Fibroblast of the aortic adventitia (primary cell): ENCODE measurements at places on chromosomes 3 and 15.

DNA sequence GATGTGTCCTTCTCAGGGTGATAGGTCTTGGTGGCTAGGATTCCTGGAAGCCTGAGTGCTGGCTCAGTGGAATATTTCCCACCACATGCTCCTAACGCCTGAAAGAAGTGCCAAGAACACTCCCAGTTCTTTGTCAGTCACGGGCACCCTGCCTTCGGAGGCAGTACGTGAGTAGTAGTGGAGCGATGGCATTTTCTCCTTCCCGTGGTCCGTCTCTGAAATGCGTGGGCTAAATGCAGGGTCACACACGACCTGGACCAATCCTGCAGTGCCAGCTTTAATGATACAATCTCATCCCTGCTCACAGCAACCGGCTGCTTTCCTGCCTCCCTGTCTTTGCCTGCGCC is 14.5 kb downstream of the H1-8 start:
- DNase-seq: peak; percentile 44

DNA sequence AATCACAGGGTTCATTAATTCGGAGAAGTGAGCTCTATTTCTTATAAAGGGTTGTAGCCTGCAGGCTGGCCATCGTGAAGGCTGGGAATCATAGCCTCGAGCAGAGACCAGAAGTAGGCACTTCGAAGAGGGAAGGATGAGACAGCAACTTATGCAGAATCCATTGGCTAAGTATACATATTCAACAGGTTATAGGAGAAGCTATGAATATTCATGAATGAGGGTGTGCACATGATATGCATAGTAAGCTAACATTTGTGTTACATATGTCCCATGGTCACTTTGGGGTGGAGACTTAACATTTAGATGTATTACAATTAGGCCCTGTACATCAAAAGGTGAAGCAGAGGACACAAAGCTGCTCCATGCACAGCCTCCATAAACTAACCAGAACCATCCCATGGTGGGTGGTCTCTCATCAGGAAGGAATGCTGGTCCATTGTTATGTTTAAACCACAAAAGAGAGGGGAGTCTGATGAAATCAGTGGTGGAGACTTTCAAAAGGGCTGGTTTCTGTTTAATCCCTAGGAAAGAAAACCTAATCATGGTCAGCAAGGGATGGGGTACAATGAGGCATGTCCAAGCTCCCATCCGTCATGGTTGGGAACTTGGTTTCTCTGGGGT is 80.8 kb upstream of the FHIT start:
- DNase-seq: no peak

DNA sequence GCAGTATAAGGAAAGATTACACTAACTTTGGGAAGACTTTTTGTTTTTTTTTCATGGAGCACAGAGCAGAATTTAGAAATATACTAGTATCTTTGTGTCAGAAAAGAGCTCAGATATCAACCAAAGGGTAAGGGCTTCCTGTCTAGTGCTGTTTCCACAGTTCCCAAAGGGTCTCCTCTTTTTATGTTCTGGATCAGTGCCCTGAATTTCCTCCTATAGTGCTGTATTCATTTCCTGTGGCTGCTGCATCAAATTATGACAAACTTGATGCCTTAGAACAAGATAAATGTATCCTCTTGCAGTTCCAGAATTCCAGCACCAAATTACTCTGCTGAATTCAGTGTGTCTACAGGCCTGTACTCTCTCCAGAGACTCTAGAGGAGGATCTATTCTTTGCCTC is 219.8 kb upstream of the THRB start:
- no peak for DNase-seq

DNA sequence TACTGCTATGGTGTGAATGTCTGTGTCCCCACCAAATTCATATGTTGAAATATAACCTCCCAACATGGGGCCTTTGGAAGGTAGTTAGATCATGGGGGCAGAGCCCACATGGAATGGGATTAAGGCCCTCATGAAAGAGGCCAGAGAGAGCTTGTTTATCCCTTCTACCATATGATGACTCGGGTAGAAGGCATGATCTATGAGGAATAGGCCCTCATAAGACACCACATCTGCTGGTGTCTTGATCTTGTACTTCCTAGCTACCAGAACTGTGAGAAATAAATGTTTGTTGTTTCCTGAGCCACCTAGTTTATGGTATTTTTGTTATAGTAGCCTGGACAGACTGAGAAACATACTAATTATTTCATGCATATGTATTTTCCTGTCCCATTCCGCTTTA is 51.9 kb downstream of the WWTR1 start:
- DNase-seq: peak; percentile 63

GRCh38 chr3:166481340-166481739 is 644.1 kb upstream of the BCHE start:
- no peak for DNase-seq

- no peak for DNase-seq
Measured at GRCh38 chr3:96754128-96754527, 60.3 kb upstream of the EPHA6 start.

DNA sequence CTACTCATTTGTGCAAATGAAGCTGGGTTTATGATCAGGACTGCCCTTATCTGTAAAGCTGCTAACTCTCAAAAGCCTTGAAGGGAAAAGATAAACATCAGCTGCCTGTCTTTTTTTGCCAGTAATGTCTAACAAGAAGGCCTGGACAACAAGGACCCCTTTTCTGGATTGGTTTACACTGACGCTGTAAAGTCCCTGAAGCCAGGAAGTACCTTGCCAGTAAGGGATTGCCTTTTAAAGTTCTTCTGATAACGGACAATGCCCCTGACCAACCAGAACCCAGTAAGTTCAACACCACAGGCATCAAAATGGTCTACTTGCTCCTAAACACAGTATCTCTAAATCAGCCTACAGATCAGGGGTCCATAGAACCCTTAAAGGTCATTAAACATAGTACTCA is 178.0 kb downstream of the PCCB start:
- DNase-seq: peak; percentile 2

GRCh38 chr15:39581793-39582285 is 960 bp downstream of the THBS1 start:
- DNase-seq: peak; percentile 60

- no peak for DNase-seq
Measured at GRCh38 chr3:134618478-134619300, 32.1 kb downstream of the KY start.

DNA sequence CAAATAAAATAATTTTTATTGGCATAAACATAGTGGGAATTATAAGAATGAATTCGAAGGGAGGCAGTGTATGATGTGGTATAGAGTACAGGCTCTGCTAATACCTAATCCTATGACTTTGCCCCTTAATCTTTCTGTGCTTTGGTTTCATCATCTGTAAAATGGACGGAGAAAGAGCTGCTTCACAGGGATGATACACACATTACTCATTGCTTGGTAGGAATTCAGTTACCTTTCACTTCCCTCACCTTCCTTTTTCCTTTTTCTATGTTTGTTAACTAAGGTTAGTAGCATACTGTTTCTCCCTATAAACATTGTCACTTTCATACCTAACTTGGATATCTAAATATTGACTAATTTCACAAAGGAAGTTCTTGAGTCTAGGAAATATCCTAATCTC is 36.2 kb downstream of the LEKR1 start:
- DNase-seq: no peak

- DNase-seq: no peak
Measured at GRCh38 chr3:94568041-94568440, 505.2 kb downstream of the NSUN3 start.

DNA sequence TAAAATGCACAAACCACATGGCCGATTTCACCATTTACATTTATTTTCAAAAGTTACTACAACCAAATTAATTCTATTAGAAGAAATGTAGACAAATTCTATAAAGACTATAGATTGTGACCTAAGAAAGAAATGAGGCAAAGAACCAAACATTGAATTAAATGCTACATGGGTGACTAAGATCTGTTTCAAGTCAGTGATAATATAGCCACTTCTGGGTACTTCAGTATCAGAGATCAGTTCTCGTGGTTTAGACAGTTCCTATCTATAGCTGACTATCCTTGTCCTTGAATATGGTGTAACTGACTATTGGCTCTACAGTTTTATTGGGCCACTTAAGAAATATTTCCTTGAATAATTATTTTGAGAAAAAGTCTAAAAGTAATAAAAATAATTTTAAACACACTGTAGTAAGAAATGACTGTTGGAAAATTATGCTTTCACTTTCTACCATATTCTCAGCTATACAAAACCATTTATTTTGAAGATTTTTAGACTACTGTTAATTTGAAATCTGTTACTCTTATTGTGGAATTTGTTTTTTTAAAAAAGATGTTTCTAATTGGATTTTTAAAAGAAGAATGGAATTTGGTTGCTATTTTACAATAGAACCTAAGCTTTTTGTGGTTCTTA is 14.1 kb downstream of the KCNMB3 start:
- no peak for DNase-seq

GRCh38 chr3:24037971-24038370 is 92.9 kb downstream of the NR1D2 start:
- no peak for DNase-seq

DNA sequence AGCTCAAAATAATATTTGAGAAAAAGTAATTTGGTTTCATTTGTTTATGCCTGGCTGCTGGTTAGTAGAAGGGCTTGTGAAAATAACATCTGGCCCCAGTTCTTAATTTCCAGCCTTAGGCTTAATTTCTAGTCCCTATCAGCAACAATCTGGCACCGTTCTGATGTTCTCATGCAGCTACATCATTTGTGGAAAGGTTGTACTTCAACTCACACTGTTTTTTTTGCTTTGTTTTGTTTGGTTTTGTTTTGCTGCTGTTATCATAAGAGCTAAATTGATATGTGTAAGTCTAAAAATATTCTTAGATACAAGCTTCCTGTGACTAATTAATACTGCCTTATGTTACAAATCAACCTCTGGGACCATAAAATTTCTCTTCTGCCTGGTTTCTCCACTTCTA is 8.9 kb downstream of the CPA3 start:
- DNase-seq: no peak

- peak; percentile 5 for DNase-seq
Measured at GRCh38 chr15:75309711-75310110, 26.2 kb upstream of the COMMD4 start.

- no peak for DNase-seq
Measured at GRCh38 chr3:125261031-125261430, 48.5 kb upstream of the SLC12A8 start.

GRCh38 chr15:48102167-48102566 is 18.6 kb upstream of the SLC24A5 start:
- peak; percentile 15 for DNase-seq

- no peak for DNase-seq
Measured at GRCh38 chr3:67460841-67461510, 193.4 kb downstream of the SUCLG2 start.

DNA sequence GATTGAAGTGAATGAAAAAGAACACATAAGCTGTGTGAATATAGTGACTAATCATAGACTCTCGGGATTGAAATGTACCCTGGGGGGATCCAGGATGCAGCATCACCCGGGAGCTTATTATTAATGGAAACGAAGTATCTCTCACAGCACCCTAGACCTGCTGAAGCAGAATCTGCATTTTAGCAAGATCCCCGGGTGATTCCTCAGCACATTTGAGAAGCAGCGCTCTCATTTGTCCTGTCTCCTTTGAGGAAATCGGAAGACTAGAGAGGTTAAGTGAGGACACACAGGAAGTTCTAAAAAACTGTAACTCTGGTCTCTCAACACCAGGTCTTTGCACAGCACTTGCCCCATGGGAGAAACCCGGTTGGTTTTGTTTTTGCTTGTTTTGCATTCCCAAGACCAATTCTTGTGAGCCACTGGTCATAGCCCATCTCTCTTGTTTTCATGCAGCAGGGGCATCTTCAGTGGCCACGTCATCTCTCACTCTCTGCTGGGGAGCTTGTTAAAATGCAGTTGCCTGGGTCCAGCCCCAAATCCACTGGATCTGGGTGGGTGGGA is 30.2 kb downstream of the ZNF710 start:
- peak; percentile 15 for DNase-seq
